ENCODE measurements at places on chromosomes 11 and 22.

DNA sequence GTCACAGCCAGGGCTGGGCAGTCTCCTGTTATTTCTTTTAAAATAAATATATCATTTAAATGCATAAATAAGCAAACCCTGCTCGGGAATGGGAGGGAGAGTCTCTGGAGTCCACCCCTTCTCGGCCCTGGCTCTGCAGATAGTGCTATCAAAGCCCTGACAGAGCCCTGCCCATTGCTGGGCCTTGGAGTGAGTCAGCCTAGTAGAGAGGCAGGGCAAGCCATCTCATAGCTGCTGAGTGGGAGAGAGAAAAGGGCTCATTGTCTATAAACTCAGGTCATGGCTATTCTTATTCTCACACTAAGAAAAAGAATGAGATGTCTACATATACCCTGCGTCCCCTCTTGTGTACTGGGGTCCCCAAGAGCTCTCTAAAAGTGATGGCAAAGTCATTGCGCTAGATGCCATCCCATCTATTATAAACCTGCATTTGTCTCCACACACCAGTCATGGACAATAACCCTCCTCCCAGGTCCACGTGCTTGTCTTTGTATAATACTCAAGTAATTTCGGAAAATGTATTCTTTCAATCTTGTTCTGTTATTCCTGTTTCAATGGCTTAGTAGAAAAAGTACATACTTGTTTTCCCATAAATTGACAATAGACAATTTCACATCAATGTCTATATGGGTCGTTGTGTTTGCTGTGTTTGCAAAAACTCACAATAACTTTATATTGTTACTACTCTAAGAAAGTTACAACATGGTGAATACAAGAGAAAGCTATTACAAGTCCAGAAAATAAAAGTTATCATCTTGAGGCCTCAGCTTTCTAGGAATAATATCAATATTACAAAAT is 13.4 kb downstream of the OR51B4 start:
- no peak for DNase-seq

DNA sequence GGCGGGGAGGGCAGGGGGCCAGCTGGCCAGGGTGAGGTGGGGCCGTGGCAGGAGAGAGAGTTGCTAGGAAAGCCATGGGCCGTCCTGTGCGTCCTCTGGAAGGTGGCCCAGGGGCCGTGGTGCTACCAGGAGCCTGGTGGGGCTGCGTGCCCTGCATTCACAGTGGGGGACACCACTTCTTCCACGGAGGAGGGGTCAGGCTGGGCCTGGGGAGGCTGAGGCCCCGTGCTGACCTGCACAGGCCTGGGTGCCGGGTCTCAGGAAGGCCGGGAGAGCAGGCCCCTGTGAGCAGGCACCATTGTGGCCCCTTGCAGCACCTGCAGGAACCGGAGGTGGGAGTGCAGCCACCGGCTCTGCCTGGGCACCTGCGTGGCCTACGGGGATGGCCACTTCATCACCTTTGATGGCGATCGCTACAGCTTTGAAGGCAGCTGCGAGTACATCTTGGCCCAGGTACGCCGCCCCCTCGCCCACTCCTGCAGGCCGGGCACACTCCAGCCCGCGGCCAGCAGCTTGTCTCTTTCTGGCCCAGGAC is 12.0 kb downstream of the MUC5B start:
- no peak for DNase-seq

GRCh38 chr11:125874556-125875124 is 12.8 kb upstream of the HYLS1 start:
- peak; percentile 29 for DNase-seq

- DNase-seq, result no peak
These were observed 109.3 kb downstream of the CTTN start for GRCh38 chr11:70507466-70508230.

GRCh38 chr22:39098026-39098425 is 982 bp downstream of the APOBEC3H start:
- no peak for DNase-seq

- no peak for DNase-seq
These were observed at the start of gene CCDC88B for GRCh38 chr11:64339754-64340408. CCDC88B (plus strand) TSS chr11:64340204; CDS start chr11:64340267, 63 bp downstream.

- DNase-seq, result peak; percentile 15
These were observed 674.1 kb downstream of the OPCML start for GRCh38 chr11:132858223-132858622.

- DNase-seq, result peak; percentile 28
These were observed 491.5 kb upstream of the KIRREL3 start for GRCh38 chr11:127492029-127492428.

- no peak for DNase-seq
These were observed 80.3 kb downstream of the CASP12 start for GRCh38 chr11:104817973-104818372.

- DNase-seq, result no peak
These were observed 78.9 kb downstream of the PDE2A start for GRCh38 chr11:72595292-72595684.

DNA sequence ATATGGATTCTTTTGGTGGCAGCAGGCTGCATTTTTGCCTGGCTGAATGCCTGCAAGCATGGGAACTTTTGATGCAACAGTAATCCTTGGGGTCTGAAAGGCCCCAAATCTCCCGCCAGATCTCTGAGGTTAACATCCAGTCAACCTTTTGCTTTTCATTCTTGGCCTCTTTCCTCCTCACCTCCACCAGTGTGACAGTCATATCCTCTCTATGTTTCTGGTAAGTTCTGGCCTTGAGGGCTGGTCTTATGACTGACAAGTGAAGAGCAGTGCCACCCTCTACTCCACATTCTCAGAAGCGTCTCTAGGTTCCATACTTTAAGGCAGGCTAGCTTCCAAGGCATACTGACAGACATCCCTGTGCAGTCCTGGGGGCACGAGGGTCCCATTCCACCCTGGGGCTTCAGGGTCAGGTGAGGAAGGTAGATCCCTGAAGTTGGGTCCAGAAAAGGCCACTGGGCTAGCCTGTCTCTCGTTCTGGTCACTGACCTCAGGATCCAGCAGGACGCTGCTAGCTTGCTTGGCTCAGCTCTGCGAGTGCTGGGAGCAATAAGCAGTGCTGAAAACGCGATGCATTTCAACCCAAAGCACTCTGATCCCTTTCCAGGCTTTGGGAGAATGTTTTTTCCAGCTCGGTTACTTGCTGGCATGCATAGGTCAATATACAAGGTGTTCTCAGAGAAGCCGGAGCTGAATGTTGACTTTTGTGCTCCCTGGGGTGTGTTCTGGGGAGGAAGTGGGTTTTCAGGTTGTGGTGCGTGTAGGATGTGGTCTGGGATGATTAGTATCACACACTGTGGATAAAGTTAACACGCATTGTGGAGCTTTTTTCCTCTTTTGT is 75.2 kb downstream of the PTPRJ start:
- peak; percentile 40 for DNase-seq

DNA sequence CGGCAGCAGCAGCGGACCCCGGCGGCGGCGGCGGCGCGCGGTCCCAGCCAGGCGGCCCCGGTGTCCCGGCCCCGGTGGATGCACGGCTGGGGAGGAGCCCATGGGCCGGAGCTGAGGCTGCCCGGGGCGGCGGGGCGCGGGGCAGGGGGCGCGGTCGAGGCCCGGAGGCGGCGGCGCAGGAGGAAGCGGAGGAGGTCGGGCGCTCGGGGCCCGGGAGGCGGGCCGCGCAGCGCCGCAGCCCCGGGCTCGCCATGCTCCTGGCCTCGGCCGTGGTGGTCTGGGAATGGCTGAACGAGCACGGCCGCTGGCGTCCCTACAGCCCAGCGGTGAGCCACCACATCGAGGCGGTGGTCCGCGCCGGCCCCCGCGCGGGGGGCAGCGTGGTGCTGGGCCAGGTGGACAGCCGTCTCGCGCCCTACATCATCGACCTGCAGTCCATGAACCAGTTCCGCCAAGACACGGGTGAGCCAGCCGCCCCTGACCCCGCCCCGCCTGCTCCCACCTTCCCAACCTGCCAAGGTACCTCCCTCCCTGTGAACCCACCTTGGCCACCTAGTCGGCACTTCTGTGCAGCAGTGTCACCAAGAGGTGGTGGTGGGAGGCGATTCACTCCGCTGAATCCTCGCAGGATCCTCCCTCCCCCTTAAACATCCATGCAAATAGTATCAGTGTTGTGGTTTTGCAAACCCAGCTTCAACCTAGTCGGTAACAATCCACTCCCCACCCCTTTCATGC is 580 bp downstream of the DTX4 start:
- peak; percentile 37 for DNase-seq

DNA sequence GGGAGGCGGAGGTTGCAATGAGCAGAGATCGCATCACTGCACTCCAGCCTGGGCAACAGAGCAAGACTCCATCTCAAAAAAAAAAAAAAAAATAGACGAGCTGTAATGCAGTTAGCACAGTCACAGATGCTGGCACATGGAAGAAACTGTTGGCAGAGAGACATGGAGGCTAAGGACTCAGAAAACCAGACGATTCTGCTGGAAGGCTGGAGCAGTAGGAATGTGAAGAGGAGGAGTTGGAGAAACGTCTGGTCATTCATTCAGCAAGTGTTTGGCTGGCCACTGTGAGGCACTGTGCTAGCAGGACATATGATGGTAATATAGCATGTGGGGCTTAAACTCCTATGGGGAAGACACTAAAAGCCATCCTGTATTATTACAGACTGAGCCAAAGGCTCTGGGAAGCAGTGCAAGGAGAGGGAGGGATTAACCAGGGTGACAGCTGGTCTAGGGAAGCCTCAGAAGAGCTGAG is 5.0 kb downstream of the UQCR10 start:
- no peak for DNase-seq

DNA sequence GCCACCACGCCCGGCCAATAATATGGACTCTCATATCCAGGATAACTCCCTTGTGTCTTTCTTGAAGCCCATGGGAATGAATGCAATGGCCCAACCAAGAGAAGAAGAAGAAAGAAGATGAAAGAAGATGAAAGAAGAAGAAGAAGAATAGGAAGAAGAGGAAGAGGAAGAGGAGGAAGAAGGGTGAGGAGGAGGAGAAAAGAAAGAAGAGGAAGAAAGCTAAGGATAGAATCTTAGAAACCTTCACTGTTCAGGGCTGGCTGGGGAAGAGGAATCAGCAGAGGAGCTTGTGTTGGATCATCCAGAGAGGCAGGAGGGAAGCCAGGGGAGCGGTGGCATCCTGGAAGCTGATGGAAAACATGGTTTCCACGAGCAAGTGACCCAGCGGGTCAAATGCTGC is 28.9 kb downstream of the MCHR1 start:
- no peak for DNase-seq

DNA sequence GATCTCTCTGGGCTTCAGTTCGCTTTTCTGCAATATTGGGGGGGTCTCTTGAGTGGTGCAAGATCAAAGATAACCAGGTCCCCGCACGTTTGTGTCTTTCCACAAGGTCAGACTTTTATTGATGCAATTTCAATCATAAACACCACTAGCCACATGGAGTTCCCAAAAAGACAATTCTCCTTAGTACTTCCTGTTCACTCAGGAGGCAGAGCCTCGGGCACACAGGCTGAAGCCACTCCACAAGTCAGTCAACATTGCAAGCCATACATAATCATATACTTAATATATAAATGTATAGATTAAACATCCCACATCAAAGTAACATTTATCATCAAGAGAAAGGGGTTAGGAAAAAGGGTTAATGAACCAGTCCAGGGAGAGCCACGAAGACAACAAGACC is 12.0 kb downstream of the ST14 start:
- no peak for DNase-seq

DNA sequence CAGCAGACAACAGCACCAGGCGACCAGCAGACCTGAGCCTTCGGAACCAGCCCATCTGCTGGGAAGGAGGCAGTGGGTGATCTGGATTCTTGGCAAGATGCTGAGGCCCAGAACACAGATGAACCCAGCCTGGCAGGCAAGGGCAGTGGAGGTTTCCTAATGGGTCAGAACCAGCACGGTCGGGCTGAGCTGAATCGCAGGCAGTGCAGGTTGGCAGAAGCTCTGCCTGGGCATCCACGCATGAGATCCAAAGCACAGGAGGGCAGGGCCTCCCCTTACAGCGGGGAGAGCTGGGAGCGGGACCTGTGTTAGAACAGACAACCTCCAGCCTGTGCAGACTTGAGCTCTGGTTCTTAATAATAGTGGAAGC is 47.5 kb downstream of the DSCAML1 start:
- no peak for DNase-seq

- DNase-seq, result peak; percentile 65
These were observed 108.2 kb upstream of the ARHGAP42 start for GRCh38 chr11:100578831-100579311.

DNA sequence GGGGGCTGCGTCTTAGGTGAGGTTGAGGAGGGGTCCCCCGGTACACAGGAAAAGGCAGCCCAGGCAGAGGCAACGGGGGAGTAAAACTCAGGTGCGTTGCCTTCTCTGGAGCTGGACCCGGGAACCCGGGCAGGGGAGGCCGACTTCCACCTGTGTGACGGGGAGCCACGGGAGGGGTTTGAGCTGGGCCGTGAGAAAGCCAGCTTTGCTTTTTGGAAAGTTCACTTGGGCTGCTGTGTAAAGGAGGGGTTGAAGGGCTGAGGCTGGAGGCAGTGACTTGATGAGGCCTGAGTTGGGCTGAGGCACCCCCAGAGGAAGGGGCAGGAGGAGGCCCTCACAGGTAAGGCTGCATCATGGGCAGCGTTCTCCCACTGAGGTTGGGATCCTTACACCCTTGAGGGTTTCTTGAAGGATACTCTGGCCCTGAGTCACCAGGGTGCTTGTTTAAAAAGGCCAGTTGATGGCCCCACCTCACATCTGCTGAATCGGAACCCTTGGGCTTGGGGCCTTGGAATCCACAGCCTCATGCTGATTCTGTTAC is 47.2 kb downstream of the CHRDL2 start:
- no peak for DNase-seq

DNA sequence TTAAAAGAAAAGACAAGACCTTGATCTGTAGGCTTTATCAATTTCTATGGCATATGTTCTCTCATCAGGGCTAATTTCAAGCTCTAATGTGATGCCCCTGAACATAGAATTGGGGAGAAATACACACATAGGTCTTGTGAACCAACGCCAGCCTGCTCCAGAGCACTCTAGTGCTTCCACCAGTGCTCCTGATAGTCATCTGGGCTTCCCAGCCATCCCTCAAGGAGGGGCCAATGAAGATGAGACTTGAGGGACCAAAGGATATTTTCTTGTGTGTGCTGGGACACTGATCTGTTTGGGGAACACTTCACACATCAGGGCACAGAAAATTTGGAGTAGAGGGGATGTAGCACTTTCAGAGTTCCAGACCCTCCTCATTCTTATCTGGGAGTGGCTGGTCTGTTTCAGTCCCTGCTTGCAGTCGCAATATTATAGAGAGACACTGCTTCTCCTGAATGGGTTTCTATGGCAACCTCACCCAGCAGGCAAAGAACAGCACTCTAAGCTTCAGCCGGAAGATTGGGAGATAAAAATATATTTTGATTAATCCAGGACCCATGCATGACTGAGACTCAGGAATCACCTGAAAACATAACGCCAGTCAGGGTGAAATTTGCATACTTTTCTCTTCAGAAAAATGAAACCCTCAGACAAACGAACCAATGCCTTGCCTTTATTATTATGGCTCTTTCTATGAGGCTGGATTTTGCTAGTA is 28.4 kb upstream of the SCN3B start:
- no peak for DNase-seq

DNA sequence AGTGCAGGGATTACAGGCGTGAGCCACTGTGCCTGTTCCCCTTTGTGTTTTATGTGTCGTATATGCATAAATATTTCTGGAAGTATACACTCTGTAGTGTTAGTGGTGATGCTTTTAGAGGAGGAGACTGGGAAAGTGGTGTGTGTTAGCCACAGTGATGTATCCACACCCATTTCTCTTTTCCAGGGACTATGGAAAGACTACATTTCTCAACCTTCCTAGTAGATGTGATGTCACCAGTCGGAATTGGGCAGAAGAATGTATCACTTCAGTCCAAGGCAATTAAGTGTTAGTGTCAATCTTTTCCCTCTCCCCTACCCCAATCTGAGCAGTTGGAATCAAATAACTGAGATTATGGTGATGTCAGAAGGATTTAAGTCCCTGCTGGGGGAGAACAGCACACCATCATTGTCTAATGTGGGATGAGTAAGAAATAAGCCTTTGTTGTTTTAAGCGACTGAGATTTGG is 5.8 kb upstream of the ATG16L2 start:
- no peak for DNase-seq

- peak; percentile 41 for DNase-seq
These were observed 87.9 kb downstream of the NCAM1 start for GRCh38 chr11:113048820-113049768.

Data from urothelium cell line (cell line).